ENCODE measurements at places on chromosomes 13 and 19. TPM values are rescaled to one million over a fixed set of nuclear protein-coding genes. Genes with fewer than 3 reads are reported as not detected.

- no peak for DNase-seq
These were observed 310.4 kb downstream of the IRS2 start for GRCh38 chr13:109476001-109476400.

GRCh38 chr13:67651908-67652465 is 421.9 kb upstream of the PCDH9 start:
- no peak for DNase-seq

DNA sequence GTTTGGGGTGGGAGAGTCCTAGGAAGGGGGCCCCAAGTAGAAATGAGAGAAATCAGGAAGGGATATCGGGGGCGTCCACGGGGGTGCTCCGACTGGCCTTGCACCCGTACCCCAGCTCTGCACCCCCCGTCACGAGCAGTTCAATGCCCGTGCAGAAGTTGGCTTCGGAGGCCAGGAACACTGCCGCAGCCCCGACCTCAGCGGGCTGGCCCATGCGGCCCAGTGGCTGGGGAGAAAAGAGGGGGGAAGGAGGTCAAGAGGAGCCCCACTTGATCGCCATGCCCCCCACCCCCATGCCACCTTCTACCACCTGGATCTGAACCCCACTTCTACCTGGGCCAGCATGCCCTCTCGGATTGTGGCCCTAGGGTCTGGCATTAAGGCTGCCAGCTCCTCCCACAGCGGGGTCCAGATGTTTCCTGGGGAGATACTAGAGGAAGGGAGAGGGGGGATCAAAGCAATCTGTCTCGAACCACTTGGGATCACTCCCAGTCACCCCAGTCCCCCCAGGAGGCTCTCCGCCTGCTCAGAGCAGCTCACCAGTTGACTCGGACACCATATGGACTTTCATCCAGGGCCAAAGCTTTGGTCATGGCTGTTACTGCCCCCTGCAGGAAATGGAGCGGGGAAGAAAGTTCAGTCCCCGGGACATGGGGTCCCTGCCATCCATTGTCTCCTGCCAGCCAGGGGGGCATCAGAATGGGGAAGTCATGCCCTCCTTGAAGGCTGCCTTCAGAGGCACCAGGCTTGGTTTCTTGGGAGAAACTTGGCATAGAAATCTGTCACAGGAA is 2.5 kb upstream of the BCAT2 start:
- DNase-seq = no peak

GRCh38 chr19:44742330-44743061 is 6.0 kb upstream of the BCL3 start:
- DNase-seq = no peak

Gene TICAM1
- total RNA-seq = 13.6 TPM

- DNase-seq = no peak
These were observed 136.2 kb downstream of the KLF12 start for GRCh38 chr13:73997964-73998363.

- no peak for DNase-seq
These were observed 41.9 kb downstream of the SPRY2 start for GRCh38 chr13:80299046-80299445.

DNA sequence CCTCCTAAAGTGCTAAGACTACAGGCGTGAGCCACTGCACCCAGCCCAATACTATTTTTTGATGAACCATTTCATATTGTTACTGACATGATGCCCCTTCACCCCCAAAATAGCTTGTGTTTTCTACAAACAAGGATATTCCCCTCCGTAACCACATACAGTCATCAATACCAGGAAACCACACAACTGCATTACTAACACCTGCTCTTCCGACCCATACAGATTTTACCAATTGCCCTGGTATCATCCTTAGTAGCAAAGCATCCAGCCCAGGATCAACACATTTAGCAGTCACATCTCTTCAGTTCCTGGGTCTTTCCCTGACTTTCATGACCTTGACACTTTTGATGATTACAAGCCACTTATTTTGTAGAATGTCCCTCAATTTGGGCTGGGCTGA is 33.6 kb downstream of the KCTD15 start:
- no peak for DNase-seq

DNA sequence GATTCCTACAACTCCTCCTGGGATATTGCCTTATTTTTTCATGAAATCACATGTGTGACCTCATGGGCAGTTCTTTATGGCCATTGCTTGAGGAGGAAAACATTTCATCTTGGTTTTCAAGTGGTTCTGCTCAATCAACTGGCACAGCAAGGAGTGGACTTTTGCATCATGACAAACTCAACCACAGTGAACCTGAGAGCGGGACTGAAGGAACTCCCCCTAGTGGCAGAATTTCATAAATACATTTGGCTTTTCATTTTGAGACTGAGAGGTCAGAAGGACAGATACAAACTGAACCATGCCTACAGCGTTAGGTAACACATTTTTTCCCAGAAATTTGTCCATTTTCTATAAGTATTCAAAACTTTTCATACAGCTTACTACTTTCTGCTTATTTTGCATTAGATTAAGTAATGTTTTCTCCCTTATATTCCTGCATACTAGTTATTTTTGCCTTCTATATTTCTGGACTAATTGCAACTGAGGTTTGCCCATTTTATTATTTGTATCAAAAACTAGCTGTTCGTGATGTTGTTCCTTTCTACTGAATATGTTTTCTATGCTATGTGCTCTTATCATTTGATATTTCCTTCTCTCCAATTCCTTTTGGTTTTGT is 13.4 kb upstream of the SIGLEC12 start:
- no peak for DNase-seq

DNA sequence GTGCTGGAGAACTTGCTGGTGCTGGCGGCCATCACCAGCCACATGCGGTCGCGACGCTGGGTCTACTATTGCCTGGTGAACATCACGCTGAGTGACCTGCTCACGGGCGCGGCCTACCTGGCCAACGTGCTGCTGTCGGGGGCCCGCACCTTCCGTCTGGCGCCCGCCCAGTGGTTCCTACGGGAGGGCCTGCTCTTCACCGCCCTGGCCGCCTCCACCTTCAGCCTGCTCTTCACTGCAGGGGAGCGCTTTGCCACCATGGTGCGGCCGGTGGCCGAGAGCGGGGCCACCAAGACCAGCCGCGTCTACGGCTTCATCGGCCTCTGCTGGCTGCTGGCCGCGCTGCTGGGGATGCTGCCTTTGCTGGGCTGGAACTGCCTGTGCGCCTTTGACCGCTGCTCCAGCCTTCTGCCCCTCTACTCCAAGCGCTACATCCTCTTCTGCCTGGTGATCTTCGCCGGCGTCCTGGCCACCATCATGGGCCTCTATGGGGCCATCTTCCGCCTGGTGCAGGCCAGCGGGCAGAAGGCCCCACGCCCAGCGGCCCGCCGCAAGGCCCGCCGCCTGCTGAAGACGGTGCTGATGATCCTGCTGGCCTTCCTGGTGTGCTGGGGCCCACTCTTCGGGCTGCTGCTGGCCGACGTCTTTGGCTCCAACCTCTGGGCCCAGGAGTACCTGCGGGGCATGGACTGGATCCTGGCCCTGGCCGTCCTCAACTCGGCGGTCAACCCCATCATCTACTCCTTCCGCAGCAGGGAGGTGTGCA is 587 bp downstream of the S1PR4 start:
- DNase-seq = no peak

DNA sequence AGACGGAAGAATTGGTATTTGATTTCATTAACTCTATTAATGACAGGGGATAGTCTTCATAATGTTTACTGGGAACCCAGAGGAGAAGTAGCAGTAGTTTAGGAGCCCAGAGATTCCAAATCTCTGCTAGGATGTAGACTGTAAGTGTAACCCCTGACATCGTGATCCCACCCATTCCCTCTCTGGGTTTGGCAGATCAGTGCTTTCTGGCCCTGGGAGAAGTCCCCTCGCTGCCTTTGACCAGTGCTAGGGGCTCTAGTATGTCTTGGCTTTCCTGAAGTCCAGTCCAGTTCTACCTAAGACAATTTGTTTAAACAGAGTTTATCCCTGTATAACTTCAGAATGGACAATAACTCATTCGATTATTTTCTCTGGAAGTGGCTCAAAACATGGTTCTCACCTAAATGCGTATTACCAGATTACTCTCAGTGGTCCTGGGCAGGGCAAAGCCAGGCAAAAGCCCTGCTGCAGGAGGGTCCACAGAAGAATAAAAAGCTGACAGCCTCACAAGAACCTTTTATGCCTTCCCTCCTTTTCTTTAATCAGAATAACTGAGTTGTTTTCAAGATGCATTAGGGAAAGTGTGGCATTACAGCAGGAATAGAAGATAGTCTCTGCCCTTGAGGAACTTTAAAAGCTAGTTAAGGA is 11.8 kb downstream of the KLF5 start:
- no peak for DNase-seq

DNA sequence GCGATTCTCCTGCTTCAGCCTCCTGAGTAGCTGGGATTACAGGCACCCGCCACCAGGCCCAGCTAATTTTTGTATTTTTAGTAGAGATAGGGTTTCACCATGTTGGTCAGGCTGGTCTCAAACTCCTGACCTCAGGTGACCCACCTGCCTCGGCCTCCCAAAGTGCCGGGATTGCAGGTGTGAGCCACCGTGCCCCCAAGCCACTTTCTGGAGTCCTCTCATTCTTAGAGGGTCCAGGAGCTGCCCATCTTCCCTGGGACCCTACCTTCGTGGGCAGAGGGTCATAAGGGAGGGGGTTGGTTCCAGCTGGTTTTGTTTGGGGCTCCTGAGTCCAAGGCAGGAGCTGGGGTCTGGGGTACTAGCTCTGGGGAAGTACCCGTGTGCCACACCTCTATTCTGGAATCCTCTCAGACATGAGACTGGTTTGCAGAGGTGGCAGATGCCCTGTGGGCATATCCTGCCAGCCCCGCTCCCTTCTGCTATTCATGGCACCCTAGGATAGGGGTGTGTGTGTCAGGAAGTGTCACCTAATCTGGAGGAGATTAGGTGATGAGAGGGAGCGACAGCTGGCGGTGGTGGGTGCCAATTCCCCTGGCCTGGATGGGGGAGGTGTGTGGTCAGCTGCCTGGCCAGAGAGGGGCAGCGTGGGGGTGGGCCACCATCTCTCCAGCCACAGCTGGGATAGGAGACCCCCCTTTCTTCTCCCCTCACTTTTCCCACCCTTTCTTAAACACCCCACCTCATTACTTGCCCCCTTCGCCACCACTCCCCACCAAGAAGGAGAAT is 2.1 kb downstream of the PRMT1 start:
- no peak for DNase-seq

Gene BEST2
- not detected for total RNA-seq

- no peak for DNase-seq
These were observed 965 bp upstream of the EIF3G start for GRCh38 chr19:10120538-10121189.

DNA sequence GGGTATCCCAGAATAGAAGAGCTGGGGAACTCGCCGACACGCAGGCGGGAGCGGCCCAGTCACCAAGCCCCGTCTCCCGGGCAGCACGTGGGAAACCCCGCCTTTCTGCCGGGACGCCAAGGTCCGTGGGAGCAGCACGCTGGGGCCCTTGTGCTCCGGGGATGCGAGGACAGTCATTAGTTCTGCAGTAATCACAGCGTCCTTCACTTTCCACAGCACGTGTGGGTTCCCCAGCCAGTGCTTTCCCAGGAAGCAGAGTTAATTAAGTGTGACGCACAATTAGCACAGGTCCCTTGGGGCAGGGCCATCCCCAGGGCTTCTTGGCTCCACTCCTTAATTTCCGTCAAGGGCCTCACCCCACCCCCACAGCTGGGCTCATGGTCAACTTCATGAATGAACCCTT is 64.3 kb upstream of the C13orf46 start:
- no peak for DNase-seq

GRCh38 chr13:91459485-91459884 is 61.1 kb downstream of the GPC5 start:
- DNase-seq = no peak

Gene ZNF829
- total RNA-seq = 1.8 TPM

DNA sequence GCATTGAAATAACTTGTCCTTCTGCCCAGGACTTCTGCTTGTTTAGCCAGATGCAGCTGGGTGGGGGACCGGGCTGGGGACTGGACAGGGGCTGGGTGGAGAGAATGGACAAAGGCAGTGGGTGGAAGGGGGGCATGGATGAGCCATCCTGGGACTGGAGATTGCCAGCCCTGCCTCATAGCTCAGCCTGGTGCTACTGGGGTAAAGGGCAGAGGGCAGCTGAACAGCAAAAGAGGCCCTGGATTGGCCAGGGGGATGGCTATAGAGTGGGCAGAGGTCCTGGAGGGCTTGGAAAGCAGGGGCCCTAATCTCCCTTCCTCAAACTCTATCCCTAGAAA is 17.7 kb upstream of the PLAUR start:
- DNase-seq = no peak

DNA sequence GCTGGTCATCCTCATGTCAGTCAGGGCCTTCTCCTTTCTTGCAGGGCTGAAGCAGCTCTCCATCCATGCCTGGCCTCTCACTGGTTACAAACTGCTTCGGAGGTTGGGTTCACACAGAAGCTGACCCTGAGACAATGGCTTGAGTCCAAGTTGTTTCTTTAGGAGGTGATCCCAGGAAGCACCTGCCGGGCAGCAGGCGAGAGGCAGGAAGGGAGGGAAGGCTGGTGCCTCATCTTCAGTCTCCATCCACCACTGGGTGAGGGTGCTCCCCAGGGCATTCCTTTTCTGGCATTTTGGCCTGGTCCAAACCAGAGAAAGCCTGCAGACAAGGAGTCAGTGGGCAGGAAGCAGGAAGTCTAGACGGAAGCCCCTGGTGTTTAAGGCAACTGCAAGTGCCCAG is 17.6 kb upstream of the SPATA13 start:
- DNase-seq = no peak

DNA sequence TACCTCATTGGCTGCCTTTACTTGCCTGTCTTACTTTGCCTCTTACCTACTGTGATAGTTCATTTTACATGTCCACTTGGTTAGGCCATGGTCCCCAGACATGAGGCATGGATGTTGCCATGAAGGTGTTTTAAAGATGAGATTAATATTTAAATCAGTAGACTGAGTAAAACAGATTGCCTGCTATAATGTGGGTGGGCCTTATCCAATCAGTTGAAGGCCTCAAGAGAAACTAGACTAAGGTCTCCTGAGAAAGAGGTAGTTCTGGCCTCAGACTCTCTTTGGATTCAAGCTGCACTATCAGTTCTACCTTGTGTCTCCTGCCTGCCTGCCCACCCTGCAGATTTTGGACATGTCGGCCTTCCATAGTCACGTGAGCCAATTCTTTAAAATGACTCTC is 26.1 kb downstream of the ADGRE3 start:
- no peak for DNase-seq

- no peak for DNase-seq
These were observed 28.4 kb downstream of the TMTC4 start for GRCh38 chr13:100646030-100646673.

Gene CRX
- not detected for total RNA-seq

DNA sequence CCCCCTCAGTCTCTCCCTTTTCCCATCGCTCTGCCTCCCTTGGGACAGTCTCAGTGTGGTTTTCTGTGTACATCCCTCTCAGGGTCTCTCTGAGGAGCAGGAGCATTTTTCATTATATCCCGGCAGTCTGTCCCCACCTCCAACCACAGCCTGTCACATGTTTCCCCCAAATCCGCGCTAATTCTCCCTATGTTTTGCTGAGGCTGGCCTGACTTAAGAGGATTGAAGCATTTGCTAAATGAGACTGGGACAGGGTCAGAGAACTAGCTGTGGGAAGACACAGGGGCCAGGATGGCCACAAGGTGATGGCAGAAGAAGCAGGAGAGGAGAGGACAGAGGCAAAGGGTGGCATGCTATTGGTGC is 5.5 kb downstream of the TPRX1 start:
- DNase-seq = no peak

Gene TSKS
- total RNA-seq = 1.0 TPM

Gene ZGLP1
- 0.55 TPM for total RNA-seq

Gene ATXN8OS
- not detected for total RNA-seq

- no peak for DNase-seq
These were observed 19.9 kb upstream of the LGALS13 start for GRCh38 chr19:39582442-39582841.

Gene C13orf46
- 2.5 TPM for total RNA-seq

Measured in mesenteric fat pad (tissue), 1 donor.